ENCODE measurements at places on chromosomes 3 and 15.

GRCh38 chr3:125684199-125684598 is 88.9 kb upstream of the OSBPL11 start:
- no peak for DNase-seq

GRCh38 chr15:43957724-43958123 is 130.9 kb downstream of the WDR76 start:
- no peak for DNase-seq

DNA sequence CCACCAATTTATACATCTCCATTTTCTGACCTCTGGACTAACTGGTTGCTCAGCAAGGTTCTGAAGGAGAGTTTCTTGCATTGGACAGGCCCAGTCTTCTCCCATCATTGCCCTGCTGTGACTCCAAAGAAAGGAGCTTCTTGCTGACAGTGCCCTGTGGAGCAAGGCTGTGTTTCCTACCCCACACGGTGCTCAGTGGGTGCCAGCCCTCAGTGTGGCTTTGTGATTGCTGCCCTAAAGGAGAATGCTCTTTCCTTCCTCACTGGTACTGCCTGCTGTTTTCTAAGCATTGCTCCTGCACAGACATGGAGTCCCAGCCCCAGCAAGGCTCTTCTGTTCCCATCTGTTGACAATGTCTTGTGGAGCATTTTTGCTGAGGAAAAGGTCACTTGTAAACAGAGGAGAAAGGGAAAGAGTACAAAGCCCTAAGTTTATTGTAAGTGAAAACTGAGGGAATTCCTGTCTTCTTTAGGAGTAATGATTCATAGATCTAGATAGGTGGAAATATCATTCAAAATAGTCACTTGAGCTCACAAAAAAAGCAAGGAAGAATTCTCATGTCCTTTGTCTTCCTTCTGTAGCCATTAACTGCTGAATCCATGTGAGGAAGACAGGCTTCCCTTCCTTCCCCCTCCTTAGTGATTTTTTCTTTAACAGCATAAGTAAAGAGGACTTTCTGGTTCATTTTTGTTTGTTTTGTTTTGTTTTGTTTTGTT is 62.9 kb downstream of the HMG20A start:
- no peak for DNase-seq

GRCh38 chr3:140821493-140821892 is 120.1 kb upstream of the SLC25A36 start:
- no peak for DNase-seq

GRCh38 chr15:98899272-98900021 is 108.1 kb downstream of the PGPEP1L start:
- no peak for DNase-seq

DNA sequence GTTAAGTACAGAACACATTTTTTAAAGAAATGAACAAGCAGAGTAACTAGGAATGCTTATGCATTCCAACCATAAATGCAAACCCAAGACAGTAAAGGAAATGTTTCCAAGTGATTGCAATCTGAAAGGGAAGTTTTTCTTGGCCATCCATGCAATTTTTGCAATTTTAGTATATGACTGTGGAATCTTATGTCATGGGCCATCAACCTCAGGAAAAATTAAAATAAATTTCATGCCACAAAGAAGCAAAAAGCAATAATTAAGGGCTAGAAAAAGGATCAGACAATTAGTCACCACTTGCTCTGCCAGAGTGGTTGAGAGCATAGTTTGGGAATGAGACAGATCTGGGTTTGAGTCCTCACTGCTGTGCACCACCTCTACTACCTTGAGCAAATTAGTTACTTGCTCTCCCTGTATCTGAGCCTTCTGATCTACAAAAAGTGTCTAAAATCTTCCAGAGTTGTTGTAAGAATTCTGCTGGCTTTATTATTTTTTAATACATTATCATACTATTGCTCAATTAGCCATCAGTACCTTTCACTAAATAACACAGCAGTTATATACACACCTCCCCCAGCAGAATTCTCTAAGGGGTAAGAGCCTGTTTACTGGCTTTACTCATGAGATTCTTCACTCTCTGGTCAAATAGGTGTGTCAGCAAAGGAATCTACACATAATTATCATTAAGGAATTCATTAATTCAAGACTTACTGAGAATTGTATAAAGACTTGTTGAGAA is 49.7 kb upstream of the FBN1 start:
- no peak for DNase-seq

DNA sequence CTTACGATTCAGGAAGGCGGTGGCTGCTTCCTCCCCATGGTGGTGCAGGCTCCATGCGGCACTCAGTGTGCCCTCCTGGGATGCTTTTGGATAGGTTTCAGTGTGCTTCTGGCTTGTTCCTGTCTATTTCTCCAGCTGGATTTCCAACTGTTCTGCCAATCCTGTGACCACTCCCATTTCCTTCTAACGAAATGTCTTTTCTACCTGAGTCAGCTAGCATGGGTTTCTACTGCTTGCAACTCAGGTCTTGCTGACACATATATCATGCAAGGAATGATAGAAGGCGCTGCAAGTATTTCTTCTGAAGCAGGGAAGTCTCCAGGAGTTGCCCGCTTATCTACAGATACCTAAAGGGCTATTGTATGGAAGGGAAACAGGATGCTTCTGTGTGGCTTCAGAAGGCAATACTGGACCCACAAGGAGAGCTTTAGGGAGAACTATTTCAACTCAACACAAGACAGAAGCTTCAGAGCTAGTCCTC is 244.4 kb downstream of the OPA1 start:
- DNase-seq = no peak

GRCh38 chr15:89383365-89384175 is 48.9 kb upstream of the POLG start:
- DNase-seq = no peak

DNA sequence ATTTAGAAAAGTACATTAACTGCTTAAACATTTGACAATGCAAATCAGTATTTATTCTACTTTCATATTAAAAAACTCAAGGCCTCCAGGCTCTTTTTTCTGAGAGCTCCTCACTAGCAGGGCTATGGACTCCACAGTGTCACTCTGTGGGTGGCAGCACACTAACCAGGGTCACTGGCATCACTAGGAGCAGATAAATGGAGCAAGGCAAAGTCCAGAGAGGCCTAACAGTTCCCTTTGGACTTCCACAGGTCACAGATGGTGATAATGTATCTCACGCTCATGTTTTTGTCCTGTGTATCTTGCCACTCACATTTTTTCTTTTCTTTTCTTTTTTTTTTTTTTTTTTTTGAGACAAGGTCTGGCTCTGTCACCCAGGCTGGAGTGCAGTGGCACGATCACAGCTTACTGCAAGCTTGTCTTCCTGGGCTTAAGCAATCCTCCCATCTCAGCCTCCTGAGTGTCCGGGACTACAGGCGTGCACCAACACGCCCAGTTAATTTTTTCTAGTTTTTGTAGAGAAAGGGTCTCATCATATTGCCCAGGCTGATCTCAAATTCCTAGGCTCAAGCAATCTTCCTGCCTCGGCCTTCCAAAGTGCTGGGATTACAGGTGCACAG is 7.8 kb downstream of the SPG21 start:
- no peak for DNase-seq

GRCh38 chr3:55483196-55484095 is 3.7 kb downstream of the WNT5A start:
- DNase-seq = no peak

- DNase-seq = no peak
Observed at GRCh38 chr3:162175878-162176277, 679.3 kb downstream of the OTOL1 start.

DNA sequence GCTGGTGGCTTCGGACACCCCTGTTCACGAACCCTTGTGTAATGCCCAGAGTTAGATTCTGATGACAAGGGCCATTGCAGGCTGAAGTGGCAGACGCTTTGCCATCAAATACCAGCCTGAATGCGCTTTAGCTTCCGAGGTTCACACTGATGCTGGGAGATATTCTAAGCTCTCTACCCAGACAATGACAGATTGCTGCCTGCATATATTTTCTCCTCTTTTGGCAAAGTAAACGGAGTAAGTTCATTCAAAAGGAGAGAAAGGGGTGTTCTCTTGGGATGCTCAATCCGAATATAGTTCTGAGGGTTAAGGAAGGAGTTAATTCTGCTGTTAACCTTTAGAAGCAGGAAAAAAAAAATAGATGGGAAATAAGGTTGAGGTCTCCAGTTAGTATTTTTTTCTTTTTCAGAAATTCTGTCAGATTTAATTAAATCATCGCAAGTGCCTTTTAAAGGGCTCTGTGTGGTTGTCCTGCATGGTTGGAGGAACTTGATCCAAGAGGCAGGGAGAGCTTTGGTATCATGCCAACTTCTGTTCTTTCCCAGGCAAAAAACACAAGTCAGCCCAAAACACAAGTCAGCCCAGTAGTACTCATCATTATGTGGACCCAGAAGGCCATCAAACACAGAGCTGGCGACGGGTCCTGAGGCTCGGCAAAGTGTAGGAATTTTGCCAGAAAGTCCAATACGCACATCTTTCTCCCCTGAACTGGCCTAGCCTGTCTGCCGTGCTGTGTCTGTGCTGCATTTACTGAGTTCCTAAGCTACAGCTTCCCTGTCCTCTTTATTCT is 70.9 kb upstream of the ST8SIA2 start:
- no peak for DNase-seq

GRCh38 chr15:70362886-70363285 is 265.2 kb upstream of the TLE3 start:
- no peak for DNase-seq

DNA sequence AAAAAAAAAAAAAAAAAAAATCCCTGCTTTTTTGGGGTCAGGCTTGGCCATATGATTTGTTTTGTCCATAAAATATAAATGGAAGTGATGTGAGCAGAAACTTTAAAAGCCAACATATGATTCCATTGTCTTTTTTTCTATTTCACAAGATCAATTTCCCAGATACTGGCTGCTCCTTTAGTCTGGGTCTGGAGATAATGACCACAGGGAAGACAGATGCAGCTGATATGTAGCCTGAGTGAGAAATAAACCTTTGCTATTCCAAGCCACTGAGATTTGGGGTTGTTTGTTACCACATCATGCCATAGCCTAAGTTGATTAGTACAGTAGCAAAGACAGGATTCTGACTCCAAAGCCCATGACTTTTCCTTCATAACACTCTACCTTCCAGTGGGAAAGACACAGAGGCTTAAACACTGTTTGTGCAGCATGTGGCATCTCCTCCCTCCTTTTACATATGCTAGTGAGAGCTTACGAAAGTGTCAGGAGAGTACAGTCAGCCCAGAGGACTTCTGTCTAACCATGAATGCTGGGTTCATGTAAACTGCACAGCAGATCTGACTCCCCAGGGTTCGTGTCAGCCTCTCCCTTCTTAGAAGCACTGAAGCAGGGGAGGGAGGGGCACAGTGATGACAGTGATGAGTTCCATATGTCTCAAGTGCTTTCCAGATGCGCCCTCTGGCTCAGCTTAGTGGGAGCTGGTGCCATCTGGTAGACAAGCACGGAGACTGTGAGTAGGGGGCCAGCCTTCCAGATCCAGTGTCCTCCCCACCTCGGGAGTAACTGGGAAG is 36.7 kb upstream of the SLC7A14 start:
- DNase-seq = no peak

- DNase-seq = no peak
Observed at GRCh38 chr3:112976001-112976400, 1.1 kb upstream of the CD200R1 start.

DNA sequence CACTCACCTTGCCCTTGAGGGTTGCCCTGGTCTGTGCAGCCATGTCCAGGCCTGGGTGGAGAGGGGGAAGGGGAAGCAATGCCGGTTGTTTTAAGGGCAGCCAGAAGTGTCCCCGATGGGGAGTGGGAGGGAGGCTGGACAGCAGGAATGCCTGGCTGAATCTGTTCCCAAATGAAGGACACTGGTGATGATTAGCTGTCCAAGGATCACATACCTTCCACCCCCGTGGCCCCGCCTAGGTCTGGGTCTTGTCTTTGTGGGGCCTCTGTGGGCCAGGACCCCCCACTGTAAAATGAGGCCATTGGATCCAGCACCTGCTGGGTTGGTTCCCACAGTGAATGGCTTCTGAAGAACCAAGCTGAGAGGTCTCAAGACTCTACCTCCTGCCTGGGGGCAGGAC is 71.4 kb downstream of the FBLN2 start:
- DNase-seq = no peak

GRCh38 chr3:132805071-132805470 is 82.9 kb upstream of the NPHP3 start:
- DNase-seq = no peak

- DNase-seq = no peak
Observed at GRCh38 chr15:85581495-85581894, 201.1 kb downstream of the AKAP13 start.

- no peak for DNase-seq
Observed at GRCh38 chr15:83992324-83993031, 243.1 kb upstream of the GOLGA6L4 start.

DNA sequence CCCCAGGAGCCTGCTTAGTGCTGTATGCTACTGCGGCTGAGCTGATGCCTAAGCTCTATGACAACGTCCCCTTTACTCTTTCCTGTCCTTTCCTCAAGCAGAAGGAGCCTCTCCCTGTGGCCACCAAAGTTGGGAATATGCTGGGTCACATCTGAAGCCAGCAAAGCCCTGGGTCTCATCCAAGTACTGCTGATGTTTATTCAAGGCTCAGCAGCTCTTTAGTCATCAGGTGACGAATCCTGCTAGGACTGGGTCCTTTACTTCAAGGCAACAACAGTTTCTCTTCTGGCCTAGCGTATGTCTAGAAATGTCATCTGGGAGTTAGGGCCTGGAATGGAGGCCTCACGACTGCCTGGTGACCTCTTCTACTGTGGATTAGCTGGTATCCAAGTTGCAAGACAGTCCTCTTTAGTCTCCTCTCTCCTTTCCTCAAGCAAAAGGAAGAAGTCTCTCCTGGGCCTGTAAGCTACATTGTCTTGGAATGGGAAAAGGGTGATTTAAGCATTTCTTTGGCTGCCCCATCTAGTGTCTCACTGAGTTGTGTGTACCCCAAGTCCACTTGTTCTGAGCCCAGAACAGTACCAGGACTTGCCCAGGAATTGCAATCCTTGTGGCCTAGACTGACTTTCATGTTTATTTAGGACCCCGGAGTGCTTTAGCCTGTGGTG is 63.9 kb downstream of the TNFAIP8L3 start:
- DNase-seq = no peak

- DNase-seq = no peak
Observed at GRCh38 chr3:42582474-42583070, 805 bp upstream of the SEC22C start.

DNA sequence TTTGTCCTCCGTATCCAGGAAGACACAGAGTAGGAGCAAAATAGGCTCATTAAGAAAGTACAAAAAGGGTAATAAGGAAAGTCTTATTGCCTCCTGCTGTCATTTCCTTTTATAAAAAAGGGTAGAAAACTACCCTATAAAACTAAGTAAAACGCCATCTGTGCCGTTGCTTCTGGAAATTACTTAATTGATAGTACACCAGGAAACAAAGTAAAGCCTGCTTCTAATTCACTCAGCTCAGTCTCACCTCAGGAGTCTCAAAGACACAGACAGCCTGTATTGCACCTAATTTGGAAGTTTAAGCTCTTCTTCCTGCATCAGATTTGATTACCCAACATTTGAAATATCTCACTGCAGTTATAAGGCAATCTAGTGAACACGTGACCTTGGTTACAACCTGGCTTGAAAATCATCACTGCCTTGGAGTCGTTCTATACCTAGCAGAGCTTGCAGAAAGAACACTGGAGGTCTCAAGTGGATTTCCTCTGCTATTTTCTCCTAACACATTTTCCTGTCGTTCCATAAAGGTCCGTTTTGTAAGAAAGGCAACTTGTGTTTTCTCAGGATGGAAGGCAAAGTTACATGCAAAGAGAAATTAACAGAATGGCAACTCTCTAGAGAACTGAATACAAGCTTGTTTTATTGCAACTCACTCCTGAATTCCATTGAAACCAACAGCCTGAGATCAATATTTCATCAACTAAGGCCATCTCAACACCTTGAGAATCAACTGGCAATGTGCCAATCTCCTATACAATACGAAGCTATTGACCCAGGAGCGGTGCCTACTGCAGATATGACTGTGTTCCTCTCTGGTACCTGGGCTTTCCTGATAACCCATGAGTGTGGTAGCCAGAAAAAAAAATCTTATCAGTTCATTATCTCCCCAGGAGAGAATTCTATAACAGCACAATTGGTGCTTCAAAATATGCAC is 203.3 kb upstream of the LMCD1 start:
- DNase-seq = no peak
